Progenitor cell of endocrine pancreas (in vitro differentiated cells): ENCODE measurements at places on chromosomes 16 and 17.

DNA sequence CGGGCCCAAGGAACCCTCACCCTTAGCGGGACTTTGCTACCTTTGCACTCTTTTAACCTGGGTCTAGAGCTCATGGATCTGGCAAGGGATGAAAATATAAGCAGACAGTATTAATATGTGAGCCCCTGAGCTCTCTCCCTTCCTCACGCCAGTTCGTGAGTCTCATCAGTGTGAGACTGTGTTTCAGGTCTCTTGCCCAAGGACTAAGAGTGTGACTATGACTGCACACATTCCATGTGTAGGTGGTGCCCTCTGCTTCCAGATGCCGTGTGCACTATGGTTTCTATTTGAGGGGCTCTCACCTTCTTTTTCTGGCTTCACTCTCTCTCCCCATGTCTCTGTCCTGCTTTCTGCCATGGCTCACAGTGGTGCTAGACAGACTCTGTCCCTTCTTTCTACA is 40.5 kb downstream of the DHRS7B start:
- no peak for DNase-seq

DNA sequence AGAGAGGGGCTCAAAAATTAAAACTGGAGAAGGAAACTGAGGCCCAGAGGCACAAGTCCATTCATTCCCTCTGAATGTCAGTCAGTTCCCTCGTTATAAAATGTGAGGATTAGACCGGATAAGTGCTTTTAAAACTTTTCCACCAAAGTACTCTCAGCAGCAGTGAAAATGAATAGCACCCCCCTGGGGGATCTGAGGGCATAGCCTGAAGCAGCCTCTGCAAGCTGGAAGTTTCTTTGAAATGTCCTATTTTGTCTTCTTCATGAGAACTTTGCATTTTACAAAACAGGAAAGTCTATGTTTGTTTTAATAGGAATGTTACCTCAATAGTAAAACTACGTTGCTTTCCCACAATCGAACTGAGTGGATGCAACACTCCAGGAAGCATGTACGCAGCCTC is 273.0 kb downstream of the CEP112 start:
- DNase-seq, result no peak

DNA sequence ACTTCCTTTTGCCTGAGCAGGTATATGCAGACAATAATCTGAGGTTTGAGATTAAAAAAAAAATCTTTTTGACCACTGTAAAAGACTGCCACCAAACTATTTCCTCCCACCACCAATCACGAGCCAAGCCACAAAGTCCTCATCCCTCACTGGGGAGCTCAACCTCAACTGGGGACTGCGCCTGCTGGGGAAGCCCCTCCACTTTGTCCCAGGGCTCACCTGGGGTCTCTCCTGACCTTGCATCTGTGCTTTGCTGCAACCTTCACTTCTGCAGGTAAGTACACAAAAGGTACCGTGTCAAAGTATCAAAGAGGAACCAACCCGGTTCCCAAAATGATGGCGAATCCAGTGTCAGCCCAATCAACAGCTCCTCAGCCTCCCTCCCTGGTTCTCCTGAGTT is 35.5 kb downstream of the TLE7 start:
- no peak for DNase-seq

GRCh38 chr17:46793541-46793940 is 25.0 kb downstream of the WNT3 start:
- DNase-seq, result no peak

- DNase-seq, result peak; percentile 52
Observed at GRCh38 chr17:29567554-29568330, 759 bp upstream of the TP53I13 start.

DNA sequence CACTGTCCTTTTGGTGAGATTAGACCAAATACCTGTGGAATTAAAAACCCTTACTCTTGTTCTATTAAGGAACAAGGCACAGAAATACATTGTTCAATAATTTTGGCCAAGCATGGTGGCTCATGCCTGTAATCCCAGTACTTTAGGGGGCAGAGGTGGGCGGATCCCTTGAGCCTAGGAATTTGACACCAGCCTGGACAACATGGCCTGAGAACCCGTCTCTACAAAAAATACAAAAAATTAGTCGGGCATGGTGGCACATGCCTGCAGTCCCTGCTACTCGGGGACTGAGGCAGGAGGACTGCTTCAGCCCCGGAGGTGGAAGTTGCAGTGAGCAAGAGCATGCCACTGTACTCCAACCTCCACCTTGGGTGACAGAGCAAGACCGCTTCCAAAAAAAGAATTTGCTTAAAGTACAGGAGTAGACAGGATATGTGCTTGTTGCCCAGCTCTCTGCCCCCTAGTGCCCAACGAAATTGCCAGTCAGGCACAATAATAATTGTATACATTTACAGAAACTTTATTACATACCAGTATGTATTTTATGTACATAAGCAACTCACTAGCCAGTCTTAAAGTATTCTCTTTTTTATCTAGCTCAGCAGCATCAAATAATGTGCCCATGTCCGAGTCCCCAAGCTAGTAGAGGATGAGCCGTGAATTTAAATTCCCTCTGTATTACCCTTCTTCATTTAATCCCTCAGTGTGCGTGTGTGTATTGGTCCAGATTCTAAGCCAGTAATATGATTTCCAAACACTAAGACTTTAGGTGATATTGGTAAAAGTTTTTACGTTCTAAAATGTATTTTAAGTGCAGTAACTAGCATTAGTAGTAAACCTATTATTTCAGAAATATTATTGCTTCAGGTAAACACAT is 1.4 kb downstream of the THUMPD1 start:
- DNase-seq, result no peak

- peak; percentile 49 for DNase-seq
Observed at GRCh38 chr17:3535253-3535995, 22.2 kb downstream of the TRPV3 start.

GRCh38 chr16:25256695-25257469 is 763 bp downstream of the ZKSCAN2 start:
- DNase-seq, result peak; percentile 13

DNA sequence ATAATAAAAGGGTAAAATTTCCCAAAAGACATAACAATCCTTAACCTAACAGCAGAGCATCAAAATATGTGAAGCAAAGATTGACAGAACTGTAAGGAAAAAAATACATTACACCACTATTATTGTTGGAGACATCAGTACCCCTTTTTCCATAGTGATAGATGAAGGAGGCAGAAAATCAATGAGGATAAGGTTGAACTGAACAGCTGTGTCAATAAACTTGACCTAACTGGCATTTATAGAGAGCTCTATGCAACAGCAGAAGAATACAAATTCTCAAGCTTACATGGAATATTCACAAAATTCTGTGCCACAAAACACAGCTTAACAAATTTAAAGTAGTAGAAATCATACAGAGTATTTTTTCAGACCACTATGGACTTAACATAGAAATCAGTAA is 195.0 kb upstream of the ELAC2 start:
- no peak for DNase-seq

DNA sequence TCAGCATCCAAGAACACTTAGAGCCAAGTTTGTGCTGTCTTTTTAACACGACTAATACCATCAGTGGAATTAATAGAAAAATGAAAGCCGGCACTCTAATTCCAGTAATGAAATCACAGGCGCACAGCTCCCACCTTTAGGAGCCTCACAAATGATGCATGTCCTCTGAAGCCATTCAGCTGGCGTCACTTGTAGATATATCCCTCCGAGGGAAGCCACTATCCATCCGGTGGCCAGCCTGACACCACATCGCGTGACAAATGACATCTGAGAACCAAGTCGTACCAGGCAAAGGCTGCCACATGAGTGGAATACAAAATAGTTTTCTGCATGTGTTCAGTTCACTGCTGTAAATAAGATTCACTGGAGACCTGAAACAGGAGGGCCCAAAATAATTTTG is 205.6 kb downstream of the GRIN2A start:
- no peak for DNase-seq

DNA sequence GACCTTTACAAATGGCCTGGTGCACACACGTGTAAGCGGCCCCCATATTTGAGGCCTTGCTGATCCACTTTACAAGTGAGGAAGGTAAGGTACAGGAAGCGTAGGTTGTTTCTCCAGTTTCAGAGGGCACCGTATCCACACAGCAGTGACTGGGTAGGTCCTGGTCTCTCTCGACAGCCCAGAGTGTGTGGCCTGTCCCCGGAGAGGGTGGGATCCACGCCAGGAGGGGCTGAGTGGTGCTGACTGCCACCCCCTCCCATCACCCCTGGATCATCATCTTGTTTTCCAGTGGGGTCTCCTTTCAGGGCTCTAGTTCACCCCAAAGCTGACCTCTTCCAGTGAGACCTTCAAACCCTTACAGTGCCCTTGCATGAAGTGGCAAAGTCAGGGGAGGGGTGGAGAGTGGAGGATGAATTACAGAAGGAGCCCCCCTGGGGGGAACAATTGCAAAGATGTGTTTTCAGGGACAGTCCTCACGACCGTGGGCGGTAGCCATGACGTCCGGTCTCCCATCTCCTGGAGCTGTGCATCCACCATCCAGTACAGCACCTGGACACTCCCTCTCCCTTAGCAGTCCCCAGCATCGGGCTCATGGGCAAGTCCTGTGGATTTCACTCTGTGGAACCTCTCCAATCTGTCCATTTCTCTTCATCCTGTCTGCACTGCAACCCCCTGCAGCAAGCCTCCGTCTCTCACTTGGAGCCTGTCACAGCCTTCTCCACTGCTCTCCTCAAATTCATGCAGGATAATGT is 4.5 kb upstream of the BANP start:
- DNase-seq, result no peak

DNA sequence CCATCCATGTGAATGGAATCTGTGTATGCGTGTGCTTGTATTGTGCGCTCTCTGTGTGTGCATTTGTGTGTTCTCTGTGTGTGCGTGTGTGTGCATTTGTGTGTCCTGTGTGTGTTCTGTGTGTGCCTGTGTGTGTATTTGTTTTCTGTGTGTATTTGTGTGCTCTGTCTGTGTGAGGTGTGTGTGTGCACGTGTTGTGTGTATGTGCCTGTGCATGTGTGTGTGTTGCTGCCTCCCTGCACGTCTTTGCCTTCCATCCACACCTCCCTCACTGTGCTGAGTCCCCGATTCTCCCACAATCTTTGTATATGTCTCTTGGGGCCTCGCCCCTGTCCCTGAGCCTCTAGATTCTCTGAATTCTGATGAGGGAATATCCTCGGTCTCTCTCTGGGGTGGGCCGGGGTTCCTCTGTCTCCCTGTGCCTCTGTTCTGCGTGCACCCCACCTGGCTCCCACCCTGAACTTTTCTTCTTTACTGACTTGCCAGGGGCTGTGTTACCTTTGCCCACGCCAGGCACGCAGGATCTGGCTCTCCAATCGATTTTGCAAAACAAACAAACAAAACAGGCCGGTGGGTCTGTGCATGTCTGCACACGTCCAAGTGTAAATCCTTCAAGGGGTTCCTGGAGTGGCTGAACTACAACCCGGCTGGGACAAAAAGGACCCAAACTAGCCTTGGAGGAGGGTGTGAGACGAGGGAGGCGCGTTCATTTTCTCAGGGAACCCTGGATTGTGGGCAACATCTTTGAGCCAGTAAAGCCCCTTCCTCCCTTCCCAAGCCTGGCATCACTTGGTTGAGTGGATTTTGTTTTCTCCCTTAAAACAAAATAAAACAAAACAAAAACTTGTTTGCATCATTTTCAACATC is 8.1 kb upstream of the FOXF1 start:
- DNase-seq, result no peak

DNA sequence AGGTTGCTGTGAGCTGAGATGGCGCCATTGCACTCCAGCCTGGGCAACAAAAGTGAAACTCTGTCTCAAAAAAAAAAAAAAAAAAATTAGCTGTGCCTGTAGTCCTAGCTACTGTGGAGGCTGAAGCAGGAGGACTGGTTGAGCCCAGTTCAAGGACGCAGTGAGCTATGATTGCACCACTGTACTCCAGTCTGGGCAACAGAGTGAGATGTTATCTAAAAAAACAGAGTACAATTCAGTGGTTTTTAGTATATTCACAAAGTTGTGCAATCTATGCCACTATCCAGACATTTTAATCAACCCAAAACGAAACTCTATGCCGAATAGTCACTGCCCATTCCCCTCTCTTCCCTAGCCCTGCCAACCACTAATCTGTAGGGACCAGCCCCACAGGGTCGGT is 25.1 kb downstream of the C16orf54 start:
- no peak for DNase-seq

- DNase-seq, result no peak
Observed at GRCh38 chr17:72354071-72354470, 233.3 kb downstream of the SOX9 start.

DNA sequence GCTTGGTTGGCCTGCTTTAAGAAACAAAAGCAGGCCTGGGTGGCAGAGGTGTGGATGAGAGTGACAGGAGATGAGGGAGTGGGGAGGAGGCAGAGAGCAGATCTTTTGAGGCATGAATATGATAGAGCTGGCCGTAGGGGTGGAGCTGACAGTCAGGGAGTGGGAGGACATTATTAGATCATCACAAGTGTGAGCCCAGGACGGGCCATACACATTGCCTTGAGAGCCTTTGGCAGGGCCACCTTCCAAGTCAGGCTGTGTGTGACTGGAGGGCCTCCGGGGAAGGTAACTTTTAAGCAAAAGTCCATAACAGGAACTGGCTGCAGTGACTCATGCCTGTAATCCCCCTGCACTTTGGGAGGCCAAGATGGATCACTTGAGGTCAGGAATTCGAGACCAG is 26.3 kb downstream of the GINS3 start:
- DNase-seq, result no peak

GRCh38 chr17:61836266-61837174 is 26.8 kb downstream of the BRIP1 start:
- no peak for DNase-seq

DNA sequence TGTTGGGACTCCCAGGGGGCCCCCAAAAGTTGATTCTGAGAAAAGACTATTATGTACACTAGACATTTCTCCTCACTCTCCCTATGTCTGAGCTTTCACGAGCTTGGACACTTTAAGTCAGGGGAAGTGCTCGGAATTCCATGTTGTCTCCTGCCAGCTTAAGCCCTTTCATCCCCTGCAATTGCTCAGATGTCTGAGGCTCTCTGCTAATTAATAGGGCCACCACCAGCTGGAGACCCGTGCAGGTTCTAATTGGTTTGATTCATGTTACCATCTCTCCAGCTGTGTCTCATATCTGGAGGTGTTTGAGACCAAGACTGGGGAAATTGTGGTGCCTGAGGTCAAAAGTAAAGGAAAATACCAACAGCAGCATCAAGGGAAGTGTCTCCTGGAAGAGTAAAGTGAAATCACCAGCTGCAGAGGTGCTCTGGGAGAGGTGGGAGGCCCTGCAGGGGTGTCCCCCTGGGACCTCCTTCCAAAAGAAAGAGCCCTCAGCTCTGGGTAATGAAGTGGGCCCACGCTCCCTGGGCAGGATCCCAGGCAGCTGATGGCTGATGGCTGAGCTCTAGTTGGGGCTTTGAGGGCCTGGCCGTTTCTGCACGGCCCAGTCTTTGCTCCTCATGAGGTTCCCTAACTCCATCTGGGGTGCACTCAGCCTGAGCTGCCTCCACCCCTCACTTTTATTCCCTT is 5.8 kb upstream of the UTS2R start:
- DNase-seq, result no peak

GRCh38 chr16:64287655-64288528 is 834.0 kb downstream of the CDH11 start:
- no peak for DNase-seq

GRCh38 chr17:40319651-40320540 is 10.9 kb downstream of the RARA start:
- DNase-seq, result no peak

- DNase-seq, result no peak
Observed at GRCh38 chr17:2094891-2095535, 40.1 kb downstream of the HIC1 start.
